ENCODE measurements at places on chromosomes 6 and 20.

DNA sequence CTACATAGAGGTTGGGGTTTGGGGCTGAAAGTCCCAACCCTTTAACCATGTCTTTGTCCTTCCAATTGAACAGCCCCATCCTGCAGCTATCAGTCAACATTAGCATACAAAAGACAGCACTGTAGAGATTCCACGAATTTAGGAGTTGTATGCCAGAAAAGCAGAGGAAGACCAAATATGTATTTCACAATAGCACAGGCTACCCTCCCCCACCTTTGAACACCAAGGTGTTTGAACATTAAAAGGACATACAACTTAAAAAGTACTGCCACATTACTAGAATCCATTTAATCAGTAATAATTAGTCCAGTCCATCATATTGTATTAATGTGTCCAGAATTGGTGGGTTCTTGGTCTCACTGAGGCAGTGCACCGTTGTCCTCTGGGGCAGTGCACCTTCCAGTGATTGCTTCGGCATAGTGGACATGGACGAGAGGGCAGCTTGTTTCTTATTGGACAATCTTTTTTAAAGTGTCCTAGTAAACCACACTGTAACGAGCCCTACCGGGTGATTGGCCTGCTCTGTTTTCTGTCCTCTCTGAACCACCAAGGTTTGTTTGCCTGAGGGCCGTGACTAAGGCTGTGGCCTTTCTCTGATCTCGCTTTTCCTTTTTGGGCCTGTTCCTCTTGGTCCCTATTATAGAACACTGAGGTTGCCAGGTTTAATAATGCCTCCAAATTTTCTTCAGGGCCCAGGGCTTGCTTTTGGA lies 36.4 kb downstream of the GSTA4 start:
- DNase-seq = no peak

GRCh38 chr20:49032455-49032854 lies 13.7 kb upstream of the CSE1L start:
- no peak for DNase-seq

DNA sequence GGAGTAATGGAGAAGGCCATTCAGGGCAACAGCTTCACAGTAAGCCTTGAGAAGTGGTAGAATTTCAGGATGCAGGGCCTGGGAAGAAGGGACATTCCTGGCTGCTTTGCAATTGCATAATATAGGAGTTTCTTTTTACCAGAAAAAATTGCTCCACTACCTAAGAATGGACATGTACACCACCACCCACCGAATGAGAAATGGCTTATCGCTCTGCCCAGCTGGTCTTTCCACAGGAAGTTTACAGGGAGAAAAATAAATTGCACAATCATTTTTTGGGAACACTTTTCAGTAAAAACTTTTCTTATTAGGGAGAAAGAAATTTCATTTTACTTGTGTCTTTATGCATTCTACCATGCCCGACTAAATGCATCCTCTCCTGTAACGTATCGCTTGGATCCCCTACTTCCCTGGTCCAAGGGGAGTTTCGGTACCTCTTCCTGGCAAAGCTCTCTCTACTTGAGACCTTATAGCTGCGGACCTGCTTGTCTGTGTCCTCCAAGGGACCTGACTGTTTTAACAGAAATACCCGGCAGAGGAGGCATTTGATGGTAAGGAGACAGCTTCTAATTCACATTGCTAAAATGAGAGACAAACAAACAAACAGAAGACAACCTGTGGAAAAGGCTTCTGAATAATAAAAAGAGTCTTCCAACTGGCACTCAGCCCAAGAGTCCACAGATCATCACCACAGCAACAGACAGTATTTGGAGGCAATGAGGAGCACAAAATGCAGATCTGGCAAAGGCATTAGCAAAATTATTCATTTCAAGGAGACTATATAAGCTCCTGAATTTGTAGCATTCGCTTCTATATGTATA lies 54.2 kb downstream of the MAP3K5 start:
- DNase-seq = no peak

GRCh38 chr20:45998761-45999160 lies 9.9 kb upstream of the MMP9 start:
- DNase-seq = no peak

DNA sequence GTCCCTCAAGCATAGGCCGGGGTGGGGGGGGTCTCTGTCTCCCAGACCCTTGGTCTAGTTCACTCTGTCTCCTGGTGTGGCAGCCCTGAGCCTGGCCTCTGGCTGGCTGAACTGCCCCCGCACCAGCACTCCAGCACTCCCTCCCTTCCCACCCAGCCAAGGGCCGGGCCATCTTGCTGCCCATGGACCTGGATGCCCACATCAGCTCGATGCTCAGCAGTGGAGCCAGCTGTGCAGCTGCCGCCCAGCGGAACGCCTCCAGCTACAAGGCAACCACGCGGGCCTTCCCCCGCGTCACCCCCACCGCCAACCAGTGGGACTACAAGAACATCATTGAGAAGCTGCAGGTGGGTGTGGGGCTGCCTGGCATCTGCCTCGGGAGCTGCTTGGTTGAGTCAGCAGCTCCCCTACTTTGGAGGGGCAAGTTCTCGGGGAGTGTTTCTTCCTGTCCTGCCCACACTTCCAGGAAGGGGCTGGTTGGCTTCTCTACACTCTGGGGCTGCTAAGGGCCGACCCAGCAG lies 28.4 kb downstream of the UQCC2 start:
- no peak for DNase-seq

GRCh38 chr6:16770701-16771569 lies 9.7 kb upstream of the ATXN1 start:
- DNase-seq = peak; percentile 20

DNA sequence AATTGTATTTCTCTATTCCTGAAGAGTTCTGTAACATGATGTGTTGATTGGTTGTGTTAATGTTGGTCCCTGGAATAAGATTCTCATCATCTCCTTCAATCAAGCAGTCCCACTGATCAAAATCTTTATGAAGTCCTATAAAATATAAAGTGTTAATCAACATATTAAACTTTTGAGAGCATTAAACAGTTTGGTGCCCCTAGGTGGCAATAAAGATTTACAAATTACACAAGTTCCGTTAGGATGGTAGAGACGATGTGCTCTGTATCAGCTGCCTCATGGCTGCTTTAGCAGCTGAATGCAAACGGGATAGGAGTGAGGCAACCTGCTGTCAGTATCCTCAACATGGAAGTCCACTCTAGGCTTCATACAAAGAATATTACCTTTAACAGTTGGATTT lies 16.9 kb downstream of the TDRD6 start:
- DNase-seq = no peak

GRCh38 chr20:24423390-24424313 lies 45.8 kb upstream of the SYNDIG1 start:
- no peak for DNase-seq

- no peak for DNase-seq
Observed at GRCh38 chr20:56249244-56249955, 868 bp downstream of the MC3R start.

DNA sequence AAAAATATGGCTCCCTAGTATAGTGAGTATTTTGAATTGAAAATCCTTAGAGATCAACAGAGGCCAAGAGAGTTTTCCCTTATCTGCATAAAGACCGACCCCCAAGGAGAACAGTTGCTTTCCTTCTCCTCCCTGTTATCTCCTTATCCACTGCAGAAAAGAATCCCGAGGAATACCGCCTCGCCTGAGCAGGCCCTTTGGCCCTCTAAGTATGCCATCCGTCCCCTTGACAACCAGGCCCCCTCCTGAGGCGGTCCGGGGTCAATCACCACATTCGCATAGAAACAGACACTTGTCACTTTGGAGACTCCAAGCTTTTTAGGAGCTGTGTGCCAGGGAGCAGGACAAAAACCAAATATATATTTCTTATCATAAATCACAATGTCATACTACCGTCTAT lies 15.9 kb upstream of the GGTLC1 start:
- DNase-seq = no peak

DNA sequence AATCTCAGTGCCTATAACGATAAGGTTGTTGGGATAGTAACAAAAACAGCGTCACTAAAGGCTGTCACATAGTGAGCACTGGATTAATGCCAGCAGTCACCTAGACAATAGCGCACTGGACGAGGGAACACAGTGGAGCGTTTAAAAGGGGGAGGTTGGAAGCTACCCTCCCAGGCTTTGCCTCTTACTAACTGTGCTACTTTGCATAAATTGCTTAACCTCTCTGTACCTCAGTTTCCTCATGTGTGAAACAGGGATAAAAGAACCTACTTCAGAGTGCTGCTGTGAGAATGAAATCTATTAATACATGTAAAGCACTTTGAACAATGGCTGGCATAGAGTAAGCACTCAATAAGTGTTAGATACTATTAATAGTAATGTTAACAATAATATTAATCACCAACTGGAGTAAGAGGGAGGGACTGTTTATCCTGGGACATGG lies 10.5 kb downstream of the BCL2L1 start:
- peak; percentile 21 for DNase-seq

DNA sequence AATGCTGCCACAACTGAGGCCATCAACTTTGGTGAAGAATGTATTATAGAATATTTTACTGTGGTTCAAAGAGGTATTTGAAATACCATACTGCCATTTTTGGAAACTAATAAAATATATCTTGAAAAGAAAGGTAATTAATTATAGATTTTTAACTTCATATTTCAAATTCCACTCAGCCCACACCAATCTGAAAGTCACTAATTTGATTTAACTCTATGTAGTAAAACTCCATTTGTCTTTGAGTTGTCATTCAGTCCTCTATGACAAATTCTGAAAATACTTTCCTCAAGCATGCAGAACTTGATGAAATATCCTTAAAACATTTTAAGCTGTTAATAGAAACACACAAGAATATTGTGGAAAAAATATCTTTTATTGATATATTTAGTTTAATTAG lies 1196.7 kb upstream of the CITED2 start:
- DNase-seq = no peak

DNA sequence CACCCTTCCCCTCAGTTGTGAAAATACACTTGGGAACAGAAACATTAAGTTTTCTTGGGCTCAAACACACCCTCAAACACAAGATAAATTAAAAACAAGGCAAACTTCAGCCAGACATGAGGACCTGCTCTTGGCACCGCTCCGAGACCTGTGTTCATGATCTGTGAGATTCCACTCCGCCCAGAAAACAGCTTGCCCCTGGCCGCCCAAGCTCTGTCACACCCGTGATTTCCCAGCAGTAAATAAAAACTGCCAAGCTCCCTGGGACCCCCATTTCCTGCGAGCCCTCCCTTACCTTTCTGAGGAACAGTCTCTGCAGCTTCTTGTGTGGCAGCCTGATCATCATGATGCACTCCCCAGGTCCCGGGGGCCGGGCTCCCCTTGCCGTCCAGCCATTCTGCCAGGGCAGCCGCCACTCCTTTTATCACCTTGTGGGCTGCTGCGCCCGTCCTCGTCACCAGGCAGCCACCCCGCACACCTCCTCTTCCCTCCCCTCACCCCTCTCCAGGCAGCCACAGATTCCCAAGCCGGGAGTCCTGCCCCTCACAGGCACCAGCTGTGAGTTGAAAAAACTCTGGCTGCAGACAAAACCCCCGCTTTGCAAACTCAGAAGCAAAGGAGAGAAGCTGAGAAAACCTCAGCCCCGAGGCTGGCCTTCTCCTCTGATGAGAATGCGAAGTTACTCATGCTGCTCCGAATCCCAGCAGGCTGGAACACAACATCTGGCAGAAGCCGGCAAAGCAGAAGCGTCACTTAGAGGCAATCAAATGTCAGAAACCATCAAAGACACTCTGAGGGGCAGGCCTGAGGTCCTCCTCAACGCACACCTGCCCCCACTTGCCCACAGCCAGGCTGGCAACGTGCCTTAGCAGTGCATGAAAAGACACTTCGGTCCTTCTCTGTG lies 130.4 kb upstream of the RPS6KA2 start:
- DNase-seq = no peak

DNA sequence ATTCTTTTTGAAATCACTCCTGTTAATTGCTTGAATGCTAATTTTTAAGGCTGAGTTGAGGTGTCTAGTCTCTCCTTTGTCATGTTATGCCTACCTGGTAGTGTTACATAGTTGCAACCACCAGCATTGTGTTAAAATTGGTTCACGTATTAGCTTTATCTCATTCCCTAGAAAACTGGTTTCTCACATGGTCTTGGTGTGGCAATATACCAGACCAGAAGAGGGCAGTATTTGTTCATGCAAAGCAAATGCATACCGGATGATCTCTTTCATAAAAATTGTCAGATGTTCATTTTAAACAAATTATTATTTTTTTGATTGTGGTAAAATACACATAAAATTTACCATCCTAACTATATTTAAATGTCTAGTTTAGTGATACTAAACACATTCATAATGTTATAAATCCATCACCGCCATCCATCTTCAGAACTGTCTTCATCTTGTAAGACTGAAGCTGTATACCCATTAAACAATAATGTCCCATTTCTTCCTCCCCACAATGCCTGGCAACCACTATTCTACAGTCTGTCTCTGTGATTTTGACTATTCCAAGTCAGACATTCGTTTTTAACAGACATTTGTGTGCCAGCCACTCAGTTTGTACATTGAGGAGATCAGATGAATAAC lies 92.8 kb downstream of the ATRN start:
- peak; percentile 41 for DNase-seq

DNA sequence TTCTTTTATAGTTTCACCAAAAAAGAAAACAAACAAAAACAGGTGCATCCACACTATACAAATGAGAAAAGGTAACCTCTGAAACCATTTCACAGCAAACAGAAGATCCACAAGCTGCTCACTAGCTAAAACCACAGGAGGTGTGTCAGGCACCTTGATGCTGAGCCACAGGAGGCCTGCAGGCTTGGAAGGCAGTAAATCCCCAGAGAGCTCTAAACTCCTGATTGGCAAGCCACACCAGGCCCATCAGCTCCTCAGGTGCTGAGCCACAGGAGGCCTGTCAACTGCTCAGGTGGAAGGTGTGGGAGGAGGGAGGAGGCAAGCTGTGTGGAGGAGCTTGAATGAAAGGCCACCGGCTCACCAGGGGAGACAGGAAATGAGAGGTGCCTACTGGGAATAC lies 273.0 kb downstream of the PKHD1 start:
- no peak for DNase-seq

GRCh38 chr6:45148711-45149341 lies 179.3 kb upstream of the RUNX2 start:
- DNase-seq = no peak

GRCh38 chr6:53581856-53582255 lies 37.0 kb upstream of the GCLC start:
- no peak for DNase-seq

DNA sequence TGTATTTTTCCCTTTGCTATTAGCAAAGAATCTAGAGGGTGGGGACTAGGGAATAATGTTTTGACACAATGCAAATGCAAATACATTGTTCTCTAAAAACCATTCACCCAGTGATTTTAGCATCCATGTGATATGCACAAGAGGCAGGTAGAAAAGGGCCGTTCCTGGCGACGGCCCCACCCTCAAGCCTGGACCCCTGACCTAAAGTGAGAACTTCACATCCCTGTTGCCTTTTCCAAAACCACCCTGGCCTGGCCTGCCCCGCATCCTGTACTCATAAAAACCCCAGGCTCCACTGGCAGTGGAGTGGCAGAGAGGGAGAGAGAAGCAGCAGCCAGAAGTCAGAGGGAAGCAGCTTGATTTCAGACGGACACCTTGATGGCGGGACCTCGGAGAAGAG lies 48.5 kb downstream of the MAP1LC3A start:
- DNase-seq = no peak

Data from NCI-H1694 (cell line).